ENCODE measurements at places on chromosomes 6 and 20.

- no peak for DNase-seq
Observed at GRCh38 chr20:62208795-62209755, 11.0 kb downstream of the HRH3 start.

GRCh38 chr6:5096482-5096881, 11.3 kb downstream of the PPP1R3G start:
- DNase-seq, result no peak

- peak; percentile 78 for DNase-seq
Observed at GRCh38 chr20:35463455-35464300, 8.3 kb downstream of the CEP250 start.

- no peak for DNase-seq
Observed at GRCh38 chr6:45116714-45117410, 211.3 kb upstream of the RUNX2 start.

GRCh38 chr20:37989601-37990295, 43.5 kb downstream of the TTI1 start:
- no peak for DNase-seq

DNA sequence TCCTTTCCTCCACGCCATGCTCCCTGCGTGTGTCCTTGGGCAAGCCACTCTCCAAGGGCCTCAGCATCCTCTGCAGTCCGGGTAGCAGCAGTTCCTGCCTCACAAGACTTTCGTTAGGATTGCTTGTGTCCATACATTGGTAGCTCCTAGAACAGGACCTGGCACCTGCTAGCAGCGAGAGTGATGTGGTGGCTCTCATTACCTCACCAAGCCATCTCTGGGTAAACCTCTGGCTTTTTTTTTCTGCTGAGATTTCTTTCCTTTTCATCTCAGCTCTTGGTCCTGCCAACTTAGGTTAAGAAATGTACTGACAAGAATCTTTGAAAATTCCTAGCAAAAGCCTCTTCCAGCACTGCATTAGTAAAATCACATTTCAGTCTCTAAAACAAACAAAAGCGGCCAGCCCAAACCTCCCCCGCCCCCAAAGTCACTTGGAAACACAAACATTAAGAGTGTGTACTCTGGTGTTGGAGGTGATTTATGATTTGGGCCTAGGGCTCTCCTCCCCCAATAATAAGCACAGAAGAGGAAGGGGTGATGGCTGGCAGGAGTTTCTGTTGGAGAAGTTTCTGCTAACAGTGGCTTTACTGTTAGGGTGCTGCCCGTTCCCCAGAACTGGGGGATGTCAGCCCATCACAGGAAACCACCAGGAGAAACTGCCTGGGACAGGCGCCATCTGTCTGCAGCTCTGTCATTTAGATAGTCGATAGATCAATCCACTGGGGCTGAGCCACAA, 199.2 kb downstream of the CD83 start:
- no peak for DNase-seq

DNA sequence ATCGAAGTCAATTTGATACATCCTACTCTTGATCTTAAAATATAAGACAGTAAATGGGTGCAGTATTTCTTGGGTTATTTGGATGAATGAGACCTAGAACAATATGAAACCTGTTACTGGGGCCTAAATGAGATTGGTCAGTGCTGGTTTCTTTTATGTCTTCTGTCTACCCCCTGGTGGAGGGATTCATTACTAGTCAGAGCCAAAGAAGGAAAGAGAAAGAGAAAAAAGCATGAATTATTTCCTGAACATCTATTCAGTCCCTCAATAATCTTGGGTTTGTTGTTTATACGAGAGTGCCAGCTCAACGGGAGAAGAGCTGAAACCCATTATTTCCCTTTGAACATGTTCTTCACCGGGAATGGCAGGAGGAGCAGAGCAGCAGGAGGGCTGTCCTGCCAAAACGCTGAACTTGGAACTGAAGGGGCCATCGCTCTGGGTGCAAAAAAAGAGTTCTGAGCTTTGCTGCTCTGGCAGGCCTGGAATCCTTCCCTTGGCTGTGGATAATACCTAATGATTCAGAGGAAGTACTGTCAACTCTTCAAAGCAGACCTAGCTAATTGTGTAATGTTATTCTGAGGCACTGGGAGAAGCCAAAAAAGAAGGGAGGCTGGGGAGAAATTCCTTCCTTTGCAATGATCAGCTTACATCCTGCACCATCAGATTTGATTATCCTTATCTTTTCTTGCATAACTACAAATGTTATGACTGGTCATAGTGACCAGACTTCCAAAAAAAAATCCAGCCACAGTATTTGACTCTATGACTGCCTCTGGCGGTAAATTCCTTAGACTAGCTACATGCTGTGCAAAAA, 72.0 kb downstream of the BLOC1S5 start:
- no peak for DNase-seq

- DNase-seq, result no peak
Observed at GRCh38 chr6:49541936-49542335, 8.5 kb upstream of the C6orf141 start.

- no peak for DNase-seq
Observed at GRCh38 chr6:9409126-9409525, 973.8 kb upstream of the SLC35B3 start.

DNA sequence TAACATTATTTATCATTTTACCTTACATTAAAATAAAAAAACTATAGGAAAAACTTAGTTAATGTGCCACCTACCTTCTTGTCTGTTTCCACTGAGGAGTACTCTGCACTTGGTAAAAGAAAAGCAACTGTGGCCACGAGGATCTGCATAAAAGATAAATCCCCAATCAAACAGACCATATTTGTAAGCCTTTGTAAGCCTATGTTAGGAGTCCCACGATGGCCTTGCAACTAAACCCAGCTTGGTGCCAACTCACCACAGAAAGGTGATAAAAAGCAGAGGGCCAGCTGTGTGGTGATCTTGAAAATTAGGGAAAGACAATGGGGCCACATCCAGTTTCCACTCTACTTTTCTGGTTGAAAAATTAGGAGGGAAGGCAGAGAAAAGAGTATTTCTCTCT, 156.9 kb downstream of the INSM1 start:
- no peak for DNase-seq

DNA sequence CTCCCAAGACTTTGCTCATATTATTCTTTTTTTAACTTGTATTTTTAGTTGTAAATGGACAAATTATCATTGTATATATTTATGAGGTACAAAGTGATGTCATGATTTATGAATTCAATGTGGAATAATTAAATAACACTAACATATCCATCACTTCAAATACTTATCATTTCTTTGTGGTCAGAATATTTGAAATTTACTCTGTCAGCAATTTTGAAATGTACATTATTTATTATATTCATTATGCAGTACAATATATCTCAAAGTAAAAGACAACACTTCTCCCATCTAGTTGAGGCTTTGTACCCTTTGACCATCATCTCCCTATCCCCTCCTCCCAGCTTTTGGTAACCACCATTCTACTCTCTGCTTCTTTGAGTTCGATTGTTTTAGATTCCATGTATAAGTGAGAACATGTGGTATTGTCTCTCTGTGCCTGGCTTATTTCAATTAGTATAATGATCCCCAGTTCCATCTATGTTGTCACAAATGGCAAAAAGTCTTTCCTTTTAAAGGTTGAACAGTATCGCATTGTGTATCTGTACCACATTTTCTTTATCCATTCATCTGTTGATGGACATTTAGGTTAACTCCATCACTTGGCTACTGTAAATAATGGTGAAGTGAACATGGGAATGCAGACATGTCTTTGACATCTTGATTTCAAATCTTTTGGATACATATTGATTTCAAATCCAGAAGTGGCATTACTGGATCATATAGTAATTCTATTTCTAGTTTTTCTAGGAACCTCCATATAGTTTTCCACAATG, 197.2 kb downstream of the KIF6 start:
- no peak for DNase-seq

DNA sequence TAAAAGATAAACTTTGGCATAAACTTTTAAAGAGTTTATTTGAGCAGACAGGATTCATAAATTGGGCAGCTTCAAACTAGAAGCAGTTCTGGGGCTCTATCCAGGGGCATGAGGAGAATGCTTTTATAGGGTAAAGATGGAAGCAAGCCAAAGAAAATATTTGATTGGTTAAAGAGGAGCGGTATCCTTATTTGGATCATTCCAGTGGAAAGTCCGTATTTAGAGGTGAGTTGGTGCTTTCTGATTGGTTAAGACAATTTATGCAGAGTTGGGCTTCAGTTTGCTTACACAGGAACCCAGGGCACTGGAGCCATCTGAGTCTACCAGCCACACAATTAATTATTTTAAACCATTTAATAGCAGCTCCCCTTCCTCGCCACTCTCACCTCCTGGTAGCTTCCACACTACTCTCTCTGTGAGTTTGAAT, 37.9 kb upstream of the RNF217 start:
- DNase-seq, result no peak

DNA sequence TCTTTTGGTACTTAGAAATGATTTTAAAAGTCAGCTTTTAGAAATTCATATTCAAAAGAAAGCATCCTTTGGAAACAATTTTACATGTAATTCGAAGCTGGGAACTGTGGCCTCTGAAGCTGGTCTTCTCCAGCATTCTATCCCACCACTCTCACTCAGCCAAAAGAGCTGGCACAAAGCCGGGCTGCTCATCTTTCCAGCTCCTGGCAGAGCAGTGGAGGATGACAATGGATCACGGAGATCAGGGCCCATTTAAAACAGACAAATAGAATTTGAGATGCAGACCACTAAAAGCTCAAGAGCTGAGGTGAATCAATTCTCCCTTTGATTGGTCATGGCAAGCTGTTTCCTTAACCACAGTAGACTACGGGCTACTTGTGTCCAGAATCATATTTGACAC, 60.6 kb downstream of the OTOR start:
- no peak for DNase-seq

- no peak for DNase-seq
Observed at GRCh38 chr20:51310216-51310615, 232.3 kb downstream of the NFATC2 start.

GRCh38 chr6:34574647-34575293, 18.6 kb upstream of the SPDEF start:
- DNase-seq, result no peak

DNA sequence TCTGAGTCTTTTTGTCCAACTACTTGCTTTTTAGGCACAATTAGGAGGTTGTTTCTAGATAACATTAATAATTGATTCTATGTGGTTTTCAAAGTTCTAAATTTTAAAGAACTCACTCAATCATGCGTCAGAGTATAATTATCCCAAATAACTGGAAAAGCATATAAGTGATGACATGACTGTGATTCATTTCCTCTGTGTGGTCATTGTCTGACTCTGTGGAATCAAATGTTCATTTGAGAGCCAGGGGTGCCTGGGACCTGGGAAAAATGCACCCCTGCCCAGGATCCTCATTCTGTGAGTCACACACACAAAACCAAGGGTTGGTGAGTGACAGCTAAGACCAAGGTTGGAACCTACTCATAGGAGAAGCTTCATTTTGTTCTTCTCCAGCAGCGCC, 127.1 kb upstream of the MLIP start:
- DNase-seq, result no peak

Data from CD4-positive, alpha-beta T cell treated with Interferon alpha-2 for 1 hour (primary cell).